ENCODE measurements at places on chromosomes 7 and 10.

- no peak for DNase-seq
Observed at GRCh38 chr10:62844280-62845011, 28.3 kb upstream of the EGR2 start.

- DNase-seq, result no peak
Observed at GRCh38 chr7:42662862-42663261, 249.0 kb downstream of the C7orf25 start.

- DNase-seq, result no peak
Observed at GRCh38 chr10:6889718-6890117, 309.6 kb upstream of the PRKCQ start.

DNA sequence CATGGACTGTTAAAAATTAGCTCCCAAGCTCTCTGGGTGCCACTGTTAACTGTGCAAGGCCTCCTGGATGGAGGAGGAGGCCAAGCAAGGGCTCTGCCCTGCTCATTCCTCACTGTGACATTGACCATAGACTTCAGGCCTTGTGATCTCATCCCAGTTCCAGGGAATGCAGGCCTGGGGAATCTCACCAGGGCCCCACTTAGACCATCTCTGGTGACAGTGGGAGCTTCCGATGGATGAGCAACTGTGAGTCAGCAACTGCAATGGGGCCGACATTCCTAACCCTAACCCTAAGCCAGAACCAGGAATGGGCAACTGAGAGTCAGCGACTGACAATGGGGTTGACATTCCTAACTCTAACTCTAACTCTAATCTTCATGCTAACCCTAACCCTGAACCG is 50.4 kb upstream of the MSMB start:
- DNase-seq, result no peak

- no peak for DNase-seq
Observed at GRCh38 chr10:60006062-60006461, 99.7 kb upstream of the CCDC6 start.

DNA sequence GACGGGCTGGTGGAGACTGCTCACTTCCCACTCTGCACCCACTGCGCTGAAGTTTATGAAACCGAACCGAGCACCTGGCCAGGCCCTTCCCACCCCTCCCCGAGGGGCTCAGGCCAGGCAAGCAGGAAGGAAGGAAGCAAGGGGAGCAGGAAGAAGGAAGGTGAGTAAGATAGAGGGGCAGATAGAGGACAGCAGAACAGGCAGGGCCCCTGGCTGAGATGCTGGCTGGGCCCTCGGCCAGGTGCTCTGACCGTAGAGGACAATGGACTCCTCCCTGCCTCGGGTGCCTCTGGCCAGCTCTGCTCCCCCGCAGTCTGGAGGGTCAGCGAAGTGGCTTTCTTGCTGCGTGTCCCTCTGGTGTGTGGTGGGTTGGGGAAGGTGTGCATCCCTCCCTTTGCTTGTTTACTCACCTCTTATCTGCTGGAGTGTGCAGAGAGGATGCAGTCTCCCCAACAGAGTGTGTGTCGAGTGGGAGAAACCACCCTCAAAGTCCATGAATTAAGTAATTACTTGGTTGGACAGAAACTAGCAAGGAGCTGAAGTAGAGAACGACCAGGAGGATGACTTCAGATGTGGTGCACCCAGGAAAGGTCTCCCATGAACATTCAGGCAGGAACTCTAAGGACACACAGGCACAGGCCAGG is 82.8 kb upstream of the PPP2R2D start:
- no peak for DNase-seq

DNA sequence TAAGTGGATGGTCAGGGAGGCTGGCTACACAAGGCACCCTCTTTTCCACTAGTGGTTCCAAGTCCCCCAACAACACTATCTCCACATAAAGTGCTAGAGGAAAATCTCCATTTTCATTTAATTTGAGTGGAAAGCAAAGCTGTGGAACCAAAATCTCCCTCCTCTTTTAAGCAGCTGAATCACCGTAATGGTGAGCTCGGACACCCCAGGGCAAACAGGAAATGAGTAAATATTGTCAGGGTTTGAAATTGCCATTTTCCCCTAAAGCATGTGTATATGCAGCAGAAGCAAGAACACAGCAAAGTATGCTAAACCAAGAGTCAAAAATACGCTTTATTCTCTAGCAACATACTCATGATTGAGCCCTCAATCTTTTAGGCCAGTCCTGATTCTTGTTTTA is 143.7 kb downstream of the GPAM start:
- no peak for DNase-seq

DNA sequence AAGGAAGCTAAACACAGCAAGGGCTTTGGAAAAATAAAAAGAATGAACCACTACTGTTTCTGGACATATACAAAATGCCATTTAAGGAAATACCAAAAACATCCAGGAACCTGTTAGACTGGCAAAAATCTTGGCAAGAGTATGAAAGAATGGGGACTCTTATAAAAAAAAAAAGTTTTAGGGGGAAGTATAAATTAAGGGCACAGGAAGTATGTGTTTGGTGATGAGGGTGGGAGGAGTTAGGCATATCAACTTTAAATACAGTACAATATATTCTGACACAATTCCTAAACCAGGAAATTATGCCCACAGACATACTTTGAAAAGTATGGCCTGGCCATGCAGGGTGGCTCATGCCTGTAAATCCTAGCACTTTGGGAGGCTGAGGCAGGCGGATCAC is 74.2 kb downstream of the WAPL start:
- DNase-seq, result no peak

GRCh38 chr7:116340943-116341907 is 130.9 kb downstream of the TES start:
- peak; percentile 4 for DNase-seq

DNA sequence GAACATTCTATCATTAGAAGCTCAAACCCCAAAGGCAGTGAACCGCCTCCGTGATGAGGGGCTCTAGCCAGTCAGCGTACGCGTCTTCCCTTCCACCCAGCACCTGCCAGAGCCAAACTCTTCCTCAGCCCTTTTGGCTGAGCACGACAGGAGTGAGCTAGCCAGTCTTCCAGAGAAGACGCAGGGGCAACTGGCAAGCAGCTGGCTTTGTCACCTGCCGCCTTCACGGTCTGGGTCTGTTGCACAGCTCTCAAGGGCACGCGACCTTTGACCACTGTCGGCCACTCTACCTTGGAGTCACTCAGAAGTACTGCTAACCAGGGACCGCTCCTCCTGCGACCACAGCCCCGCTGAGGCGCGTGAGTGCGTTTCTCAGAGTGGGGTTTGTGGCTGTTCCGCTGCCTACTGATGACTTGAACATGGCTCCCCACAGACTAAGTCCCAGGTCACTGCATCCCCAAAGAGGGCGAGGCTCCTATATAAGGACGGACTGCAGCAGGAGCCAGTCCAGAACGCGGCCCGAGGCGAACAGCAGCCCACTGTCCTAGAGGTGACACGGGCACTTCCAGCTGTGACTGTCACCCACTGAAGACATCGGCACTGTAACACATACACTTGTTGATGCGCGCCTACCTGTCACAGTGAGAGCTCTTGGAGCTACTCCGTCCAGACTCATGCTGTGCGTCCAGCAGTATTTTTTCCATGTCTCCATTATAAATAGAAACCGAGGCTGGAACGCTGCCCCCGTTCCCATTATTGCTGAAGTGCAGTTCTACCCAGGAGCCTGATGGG is 8.4 kb downstream of the BNIP3 start:
- DNase-seq, result no peak

GRCh38 chr7:5694221-5694754 is 87.2 kb downstream of the RNF216 start:
- DNase-seq, result no peak

DNA sequence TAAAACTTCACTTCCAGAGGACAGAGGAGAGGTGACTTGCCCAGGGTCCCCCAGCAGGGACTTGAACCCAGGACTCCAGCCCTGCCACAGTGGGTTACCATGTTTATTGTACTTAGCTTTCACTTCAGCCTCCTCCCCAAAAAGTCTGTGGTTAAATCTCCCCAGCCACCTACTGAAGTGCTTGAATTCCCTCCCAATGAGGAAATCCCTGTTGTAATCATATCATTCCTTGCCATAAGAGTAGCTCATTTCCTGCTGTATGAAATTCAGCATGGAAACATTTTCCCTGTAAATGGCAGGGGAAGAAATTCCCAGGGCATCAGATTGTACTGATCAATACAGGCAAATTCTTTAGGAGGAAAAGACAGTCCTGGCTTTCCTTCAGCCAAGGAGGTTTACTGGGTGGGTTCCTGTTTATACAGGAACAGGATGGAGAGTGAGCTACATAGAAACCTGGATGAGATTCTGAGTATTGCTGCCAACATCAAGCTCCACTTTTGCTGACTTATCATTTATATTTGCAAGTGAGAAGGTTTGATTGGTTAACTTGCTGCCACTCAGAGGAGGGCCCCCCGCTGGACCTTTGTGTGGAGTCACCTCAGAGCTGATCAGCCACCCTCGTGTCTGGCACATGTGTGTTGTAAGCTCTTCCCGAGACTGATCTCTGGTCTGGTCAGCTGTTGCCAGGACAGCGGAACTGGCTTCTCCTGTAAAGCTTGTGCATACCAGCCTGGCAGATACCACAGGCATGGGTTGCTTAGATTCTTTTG is 16.4 kb upstream of the PDZD8 start:
- peak; percentile 12 for DNase-seq

GRCh38 chr7:70975754-70976153 is 156.2 kb upstream of the GALNT17 start:
- no peak for DNase-seq

GRCh38 chr7:148987751-148988512 is 40.4 kb downstream of the PDIA4 start:
- DNase-seq, result no peak

DNA sequence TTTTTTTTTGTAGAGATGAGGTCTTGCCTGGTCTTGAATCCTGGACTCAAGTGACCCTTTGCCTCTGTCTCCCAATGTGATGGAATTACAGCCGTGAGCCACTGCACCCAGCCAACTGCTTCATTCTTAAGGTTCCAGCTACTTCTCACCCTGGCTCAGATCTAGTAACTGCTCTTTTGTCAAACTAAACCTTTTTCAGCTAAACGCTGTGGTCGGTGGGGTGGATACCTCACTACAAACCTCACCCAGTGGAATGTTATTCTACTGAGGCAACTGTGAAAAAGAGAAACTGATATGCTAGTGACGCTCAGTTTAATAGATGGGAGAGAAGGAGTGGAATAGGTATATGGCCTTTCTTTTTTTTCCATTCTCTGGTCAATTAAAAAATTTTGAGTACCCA is 1.7 kb upstream of the MRLN start:
- DNase-seq, result no peak

GRCh38 chr7:137886746-137887145 is 40.0 kb upstream of the DGKI start:
- no peak for DNase-seq

GRCh38 chr7:29343399-29343798 is 148.8 kb downstream of the CHN2 start:
- DNase-seq, result no peak

- no peak for DNase-seq
Observed at GRCh38 chr10:83820033-83820432, 319.3 kb upstream of the GHITM start.

DNA sequence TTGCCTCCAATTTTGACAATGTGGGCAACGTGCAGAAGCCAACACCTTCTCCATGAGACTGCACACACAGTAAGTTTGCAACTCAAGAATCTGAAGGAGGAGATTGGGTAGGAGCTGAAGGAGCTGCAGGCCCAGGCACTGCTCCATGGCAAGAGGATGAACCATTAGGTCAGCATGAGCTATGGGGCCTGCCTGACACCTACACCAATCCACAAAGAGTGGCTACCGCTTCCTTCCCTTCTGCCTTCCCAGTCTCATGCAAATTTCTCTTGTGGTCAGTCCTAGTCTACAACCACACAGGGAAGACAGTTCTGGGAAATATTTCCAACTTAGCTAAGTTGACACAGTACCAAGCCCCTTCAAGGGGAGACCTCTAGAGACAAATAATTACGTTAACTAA is 142.0 kb upstream of the ADO start:
- no peak for DNase-seq

- DNase-seq, result peak; percentile 30
Observed at GRCh38 chr7:117048882-117049281, 95.6 kb downstream of the ST7 start.

GRCh38 chr7:99693427-99694200 is 13.8 kb upstream of the CYP3A5 start:
- DNase-seq, result peak; percentile 84

DNA sequence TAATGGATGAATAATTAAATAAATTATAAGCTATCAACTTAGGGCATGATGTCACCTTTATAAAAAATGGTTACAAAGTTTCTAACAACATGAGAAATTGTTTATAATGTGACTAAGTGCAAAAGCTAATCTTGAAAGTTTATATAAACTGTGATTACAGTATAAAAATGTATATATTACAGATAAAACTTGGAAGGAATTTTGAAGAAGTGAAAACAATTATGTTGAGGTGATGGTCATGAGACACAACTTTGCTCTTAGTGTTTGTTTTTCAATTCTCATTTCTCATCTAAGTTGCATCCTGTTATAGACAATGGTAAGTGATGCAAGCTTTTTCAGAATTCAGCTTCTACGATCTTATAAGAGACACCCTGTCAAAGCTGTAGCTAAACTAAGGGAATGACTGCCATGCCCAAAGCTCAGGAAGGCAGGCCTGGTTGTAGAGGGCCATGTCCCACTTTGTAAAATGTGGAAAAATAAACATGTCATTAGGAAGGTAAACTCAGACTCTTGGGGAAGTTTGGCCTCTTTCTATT is 23.9 kb downstream of the MACC1 start:
- DNase-seq, result no peak

GRCh38 chr7:6258440-6259182 is 13.8 kb downstream of the CYTH3 start:
- DNase-seq, result no peak

- DNase-seq, result no peak
Observed at GRCh38 chr10:99296605-99297004, 32.6 kb upstream of the CNNM1 start.

- no peak for DNase-seq
Observed at GRCh38 chr10:72015841-72016240, 51.6 kb downstream of the CHST3 start.

DNA sequence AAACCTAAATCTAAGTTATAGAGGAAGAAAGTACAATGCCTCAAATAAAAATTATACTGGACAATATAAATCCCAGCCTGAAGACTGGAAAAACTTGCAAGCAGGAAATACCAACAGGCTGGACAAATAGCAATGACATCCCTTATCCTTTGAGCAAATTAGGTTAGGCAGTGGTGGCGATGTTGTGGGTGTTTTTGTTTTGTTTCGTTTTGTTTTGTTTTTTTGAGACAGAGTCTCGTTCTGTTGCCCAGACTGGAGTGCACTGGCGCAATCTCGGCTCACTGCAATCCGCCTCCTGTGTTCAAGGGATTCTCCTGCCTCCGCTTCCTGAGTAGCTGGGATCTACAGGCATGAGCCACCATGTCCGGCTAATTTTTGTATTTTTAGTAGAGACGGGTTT is 57.3 kb upstream of the TES start:
- DNase-seq, result no peak

DNA sequence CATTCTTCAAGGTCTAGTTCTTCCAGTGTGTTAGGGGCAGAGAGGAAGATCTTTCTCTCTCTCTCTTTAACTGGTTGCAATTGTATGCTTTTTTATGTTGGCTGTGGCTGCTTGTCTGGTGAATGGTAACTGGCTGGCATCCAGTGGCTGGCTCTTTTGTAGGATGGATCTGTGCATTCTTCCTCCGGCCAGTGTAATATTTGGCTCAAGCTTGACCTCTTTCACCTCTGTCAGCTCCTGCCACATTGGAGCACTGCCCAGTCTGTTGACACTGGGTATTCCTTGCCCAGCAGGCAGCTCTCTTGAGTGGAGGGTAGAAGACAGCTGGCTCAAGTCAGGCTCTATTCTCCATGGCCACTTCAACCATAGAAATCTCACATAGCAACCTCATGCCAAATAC is 528.3 kb downstream of the PHTF2 start:
- no peak for DNase-seq

Data from erythroblast (primary cell).